ENCODE measurements at places on chromosomes 2 and 18. TPM values are rescaled to one million over a fixed set of nuclear protein-coding genes. Genes with fewer than 3 reads are reported as not detected.

Gene QPCT
- not detected for total RNA-seq

Gene LINC00305
- not detected for total RNA-seq

DNA sequence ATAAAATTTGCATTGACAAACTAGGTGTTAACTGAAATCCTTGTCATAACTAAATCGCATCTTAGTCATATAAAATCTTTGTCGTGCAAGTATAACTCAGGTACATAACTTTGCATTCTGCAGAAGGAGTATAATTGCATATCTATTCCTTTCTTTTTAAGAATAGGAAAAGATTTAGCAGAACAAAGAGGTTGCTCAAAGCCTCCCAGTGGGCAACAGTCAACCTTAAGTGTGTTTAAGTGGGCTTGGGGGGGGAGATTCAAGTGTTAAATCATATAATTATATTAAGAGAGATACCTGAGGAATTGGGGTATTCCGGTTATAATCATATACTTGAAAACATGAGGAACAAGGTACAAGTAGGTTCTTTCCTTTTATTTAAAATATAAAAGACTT is 913.3 kb downstream of the CPS1 start:
- no peak overlapping the region for H3K27ac ChIP-seq
- no peak overlapping the region for H3K4me3 ChIP-seq
- no peaks in the 10 kb centered on the region for H3K4me1 ChIP-seq
- no peaks in the 10 kb centered on the region for H3K27me3 ChIP-seq
- DNase-seq = no peak

GRCh38 chr2:148802448-148803220 is 72.4 kb upstream of the KIF5C start:
- H3K36me3 ChIP-seq = peaks cover 5% of the 10 kb centered on the region
- peaks cover 34% of the 10 kb centered on the region for H3K27me3 ChIP-seq
- H3K27ac ChIP-seq = no peak overlapping the region
- no peaks in the 10 kb centered on the region for H3K4me1 ChIP-seq
- H3K4me3 ChIP-seq = no peak overlapping the region

DNA sequence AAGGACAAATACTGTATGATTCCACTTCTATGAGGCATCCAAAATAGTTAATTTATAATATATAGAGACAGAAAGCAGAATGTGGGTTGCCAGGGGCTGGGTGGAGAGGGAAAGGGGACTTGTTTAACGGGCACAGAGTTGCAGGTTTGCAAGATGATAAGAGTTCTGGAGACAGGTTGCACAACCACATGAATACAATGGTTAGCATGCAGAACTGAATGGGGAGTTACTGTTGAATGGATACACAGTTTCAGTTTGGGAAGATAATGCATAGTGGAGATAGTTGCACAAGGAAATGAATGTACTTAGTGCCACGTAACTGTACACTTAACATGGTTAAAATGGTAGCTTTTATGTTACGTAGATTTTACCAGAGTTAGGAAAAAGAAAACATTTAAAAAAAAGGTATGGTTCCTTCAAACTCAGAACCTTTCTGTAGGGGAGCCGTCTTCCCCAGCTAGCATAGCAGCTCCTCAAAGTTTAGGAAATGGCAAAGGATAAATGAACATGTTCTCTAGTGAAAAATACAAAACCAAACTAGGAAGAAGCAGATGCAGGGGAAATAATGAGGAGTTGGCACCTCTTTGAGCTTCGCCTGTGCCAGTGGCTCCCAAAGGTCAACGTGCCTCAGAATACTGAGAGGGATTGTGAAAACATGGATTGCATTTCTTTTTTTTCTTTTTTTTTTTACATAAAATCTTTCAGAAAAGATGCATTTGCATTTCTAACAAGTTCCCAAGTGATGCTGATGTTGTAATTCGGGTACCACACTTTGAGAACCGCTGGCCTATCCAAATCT is 95.2 kb downstream of the ZCCHC2 start:
- no peaks in the 10 kb centered on the region for H3K4me1 ChIP-seq
- no peak overlapping the region for H3K4me3 ChIP-seq
- H3K36me3 ChIP-seq = no peaks in the 10 kb centered on the region
- no peak overlapping the region for H3K27ac ChIP-seq
- H3K27me3 ChIP-seq = peaks cover 53% of the 10 kb centered on the region
- no peak for DNase-seq

Data from activated CD8-positive, alpha-beta memory T cell treated with anti-CD3 and anti-CD28 coated beads, Interleukin-2, amount 10 ng/mL, durations not matched to agents 7 days and 5 days (primary cell).